T-helper 2 cell (primary cell): ENCODE measurements at places on chromosomes 12 and 14.

DNA sequence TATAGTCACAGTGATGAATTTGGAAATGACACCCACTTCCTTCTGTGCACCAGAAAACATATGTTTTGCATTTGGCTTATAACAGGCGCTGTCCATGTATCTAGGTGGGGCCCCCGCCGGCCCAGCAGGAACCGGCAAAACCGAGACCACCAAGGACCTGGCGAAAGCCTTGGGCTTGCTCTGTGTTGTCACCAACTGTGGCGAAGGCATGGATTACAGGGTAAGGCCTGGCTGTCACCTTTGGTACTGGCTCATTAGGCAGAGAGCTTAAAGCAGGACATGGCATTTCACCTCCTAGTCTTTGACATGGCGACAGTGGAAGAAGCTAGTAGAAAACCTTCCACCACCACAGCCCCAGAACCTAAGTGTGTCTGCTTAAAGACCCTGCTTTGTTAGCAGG is 85.8 kb downstream of the DNAH10 start:
- no peak for DNase-seq

GRCh38 chr14:60242429-60242828 is 6.6 kb upstream of the PPM1A start:
- no peak for DNase-seq

GRCh38 chr12:22287776-22288621 is 46.5 kb downstream of the ST8SIA1 start:
- DNase-seq: peak; percentile 28

DNA sequence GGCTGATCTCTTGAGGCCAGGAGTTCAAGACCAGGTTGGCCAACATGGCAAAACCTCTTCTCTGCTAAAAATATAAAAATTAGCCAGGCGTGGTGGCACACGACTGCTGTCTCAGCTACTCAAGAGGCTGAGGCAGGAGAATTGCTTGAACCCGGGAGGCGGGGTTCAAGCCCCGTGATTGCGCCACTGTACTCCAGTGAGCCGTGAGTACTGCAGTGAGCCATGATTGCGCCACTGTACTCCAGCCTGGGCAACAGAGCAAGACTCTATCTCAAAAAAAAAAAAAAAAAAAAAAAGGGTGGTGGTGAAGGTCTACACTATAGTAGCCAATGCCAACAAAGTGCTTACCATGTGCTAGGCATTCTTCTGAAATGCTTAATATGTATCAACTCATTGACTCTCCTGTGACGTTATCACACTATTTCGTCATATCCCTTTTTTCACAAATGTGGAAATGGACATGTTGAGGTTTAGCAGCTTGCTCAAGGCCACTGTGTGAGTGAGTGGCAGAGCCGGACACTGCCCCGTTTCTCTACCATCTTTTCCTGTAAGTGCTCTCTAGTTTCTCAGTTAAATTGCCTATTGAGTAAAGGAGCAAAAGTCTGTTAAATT is 59.6 kb downstream of the GNS start:
- DNase-seq: no peak

GRCh38 chr14:71729596-71729995 is 202.6 kb upstream of the RGS6 start:
- no peak for DNase-seq

GRCh38 chr12:18168016-18168415 is 78.0 kb upstream of the RERGL start:
- DNase-seq: no peak

GRCh38 chr12:76542908-76543307 is 16.7 kb downstream of the OSBPL8 start:
- no peak for DNase-seq

GRCh38 chr12:77362509-77363210 is 297.3 kb upstream of the E2F7 start:
- DNase-seq: no peak
